ENCODE measurements at places on chromosomes 7 and 10.

DNA sequence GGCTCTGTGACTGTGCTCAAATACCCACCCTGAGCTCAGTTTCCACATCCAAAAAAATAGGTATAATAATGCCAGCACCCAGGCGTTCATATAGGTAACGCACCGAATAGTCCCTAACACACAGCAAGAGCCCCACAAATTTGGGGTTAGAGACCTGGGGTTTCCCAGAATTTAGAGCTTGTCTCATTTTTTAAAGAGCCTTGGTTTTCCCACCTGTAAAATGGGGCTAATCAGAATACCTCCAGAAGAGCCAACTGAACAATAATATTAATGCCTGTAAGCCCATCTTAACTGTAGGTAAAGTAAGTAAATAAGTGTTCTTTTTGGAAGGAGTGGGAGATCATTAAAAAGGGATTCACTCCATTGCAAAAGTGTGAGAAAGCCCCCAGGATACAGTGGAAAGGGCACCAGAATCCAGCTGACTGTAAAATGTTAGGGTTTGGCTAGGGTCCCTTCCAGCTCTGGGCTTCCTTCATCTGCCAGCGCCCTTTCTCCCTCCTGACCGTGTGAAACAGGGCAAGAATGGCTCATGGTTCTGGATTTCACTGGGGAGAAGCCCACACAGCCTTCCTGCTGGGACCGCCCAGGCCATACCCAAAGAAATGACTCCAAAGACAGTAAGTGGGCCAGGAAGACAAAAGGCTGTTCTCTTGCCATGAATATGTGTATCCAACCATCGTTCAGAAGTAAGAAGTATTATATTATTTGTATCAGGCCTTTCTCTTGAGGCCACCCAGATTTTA lies 2.1 kb downstream of the MTURN start:
- no peak for DNase-seq

DNA sequence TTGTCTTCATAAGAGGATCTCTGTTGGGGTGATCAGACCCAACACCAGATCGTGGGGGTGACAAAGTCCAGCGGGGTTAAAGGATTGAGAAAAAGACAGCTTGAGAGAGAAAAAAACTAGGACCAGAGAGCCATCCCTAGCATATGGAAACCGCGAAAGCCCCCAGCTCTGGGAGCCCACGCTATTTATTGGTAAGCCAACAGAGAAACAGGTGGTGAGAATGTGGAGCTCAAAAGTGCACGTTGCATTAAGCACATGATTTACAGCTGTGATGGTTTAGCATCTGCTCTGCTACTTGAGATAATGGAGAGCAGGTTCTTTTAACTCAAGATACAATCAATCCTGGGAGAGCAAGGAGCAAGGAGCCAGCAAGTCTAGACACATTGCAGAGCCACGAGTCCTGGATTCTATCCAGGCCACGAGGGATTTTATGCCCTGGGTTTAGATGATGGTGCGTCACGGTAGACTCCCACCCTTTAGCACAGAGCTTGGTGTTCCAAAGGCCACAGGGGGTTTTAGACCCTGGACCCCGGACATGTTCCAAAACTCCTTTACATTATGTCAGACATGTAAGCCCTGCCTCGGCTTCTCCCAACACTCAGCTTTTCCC lies 755.2 kb upstream of the SORCS1 start:
- no peak for DNase-seq

DNA sequence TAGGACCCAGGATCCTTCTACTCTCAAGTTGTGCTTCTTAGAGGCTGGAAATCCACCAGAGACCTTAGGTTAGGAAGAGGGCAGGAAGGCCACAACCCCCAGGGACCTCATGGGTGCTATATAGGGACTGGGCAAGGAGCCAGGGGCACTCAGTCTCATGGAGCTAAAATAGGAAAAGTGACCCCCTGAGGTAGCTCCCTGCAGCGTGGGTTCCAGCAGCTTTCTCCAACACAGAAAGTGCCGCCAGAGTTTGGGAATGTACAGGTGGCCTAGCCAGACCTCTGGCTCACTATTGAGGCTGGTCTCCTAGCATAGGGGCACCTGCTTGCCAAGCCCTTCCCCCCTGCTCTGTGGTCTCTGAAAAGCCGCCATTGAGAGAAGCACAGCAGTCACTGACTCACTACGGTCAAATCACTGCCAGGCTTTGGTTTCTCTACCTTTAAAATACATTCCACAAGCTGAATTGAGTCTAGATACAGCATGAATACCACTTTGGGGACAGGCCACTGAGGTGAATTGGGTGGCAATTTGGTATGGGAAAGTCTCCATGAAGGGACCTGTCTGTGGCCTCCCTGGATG lies 333.2 kb upstream of the PODXL start:
- no peak for DNase-seq

GRCh38 chr7:15669443-15670090 lies 16.9 kb downstream of the MEOX2 start:
- DNase-seq: no peak

- no peak for DNase-seq
These were observed 19.9 kb downstream of the ACTA2 start for GRCh38 chr10:88932539-88933256.

GRCh38 chr7:117195361-117196029 lies 127.4 kb downstream of the WNT2 start:
- DNase-seq: no peak

- DNase-seq: no peak
These were observed 303.9 kb downstream of the REEP3 start for GRCh38 chr10:63825111-63825510.

- DNase-seq: no peak
These were observed 440.4 kb upstream of the NRP1 start for GRCh38 chr10:33774857-33775256.

DNA sequence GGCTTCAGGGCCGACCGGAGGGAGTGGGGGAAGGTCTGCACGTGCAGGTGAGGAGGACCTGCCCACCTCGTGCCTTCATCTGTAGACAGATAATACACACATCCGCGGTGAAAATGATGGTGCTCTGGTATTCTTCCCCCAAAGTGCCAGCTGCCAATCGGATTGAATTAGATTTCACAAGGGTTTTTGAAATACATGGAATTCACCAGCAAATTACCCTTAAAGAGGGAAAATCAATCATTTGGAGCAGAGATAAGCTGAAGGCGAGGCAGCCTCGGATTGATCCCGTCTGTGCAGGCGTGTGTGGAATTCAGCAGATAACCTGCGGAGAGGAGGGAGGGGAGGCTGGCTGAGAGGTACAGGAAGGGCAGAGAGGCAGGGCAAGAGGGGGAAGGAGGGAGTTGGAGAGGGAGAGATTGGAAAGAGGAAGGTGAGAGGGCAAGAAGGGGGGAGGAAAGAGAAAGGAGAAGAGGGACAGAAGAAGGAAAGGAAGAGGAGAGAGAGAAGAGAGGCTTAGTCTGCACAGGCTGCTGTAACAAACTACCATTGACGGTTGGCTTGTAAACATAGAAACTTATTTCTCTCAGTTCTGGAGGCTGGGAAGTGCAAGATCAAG lies 84.2 kb downstream of the C10orf105 start:
- DNase-seq: no peak

- no peak for DNase-seq
These were observed 308.3 kb upstream of the IGFBP3 start for GRCh38 chr7:46229409-46229808.

- DNase-seq: no peak
These were observed 11.1 kb downstream of the ADIRF start for GRCh38 chr10:86979296-86979818.

DNA sequence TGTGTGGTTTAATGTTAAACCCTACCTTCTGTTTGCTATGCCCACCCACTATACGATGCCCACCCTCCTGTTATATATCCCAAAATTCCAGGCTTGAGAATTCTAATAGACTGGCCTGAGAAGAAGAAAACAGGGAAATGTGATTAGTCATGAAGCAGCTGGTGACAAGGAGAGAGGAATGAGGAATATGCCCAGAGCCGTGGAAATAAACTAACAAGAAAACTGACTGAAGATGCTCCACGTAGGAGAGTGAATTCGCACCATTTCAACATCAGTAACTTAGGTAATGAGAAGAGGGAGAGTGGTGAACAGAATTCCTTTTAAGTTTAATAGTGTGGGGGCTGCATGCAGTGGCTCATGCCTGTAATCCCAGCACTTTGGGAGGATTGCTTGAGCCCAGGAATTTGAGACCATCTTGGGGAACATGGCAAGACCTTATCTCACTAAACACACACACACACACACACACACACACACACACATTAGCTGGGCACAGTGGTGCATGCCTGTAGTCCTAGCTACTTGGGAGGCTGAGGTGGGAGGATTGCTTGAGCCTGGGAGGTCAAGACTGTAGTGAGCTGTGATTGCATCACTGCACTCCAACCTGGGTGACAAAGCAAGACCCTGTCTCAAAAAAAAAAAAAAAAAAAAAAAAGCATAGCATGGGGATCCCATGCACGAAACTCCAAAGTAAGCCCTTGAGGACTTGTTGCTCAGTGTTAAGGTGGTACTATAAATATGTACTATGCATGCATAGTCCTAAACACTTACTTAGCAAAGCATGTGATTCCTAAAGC lies 16.1 kb upstream of the SYPL1 start:
- no peak for DNase-seq

DNA sequence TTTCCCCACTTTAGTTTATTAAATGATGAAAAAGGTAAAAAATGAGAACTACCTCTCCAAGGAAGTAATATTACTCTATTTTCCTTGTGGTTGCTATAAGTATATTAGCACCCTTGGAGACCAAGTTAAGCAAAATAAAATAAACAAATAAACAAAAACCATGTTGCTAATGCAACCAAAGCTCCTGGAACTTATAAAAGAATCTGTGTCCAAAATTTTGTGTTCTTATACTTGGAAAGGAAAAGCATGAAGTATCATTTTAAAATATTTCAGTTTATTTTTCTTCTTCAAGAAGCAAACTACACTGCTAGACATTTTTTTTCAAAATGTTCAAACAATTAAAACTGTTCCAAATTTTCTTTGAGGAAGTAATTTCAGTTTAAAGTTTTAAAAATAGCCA lies 441.9 kb upstream of the LRRTM3 start:
- no peak for DNase-seq

DNA sequence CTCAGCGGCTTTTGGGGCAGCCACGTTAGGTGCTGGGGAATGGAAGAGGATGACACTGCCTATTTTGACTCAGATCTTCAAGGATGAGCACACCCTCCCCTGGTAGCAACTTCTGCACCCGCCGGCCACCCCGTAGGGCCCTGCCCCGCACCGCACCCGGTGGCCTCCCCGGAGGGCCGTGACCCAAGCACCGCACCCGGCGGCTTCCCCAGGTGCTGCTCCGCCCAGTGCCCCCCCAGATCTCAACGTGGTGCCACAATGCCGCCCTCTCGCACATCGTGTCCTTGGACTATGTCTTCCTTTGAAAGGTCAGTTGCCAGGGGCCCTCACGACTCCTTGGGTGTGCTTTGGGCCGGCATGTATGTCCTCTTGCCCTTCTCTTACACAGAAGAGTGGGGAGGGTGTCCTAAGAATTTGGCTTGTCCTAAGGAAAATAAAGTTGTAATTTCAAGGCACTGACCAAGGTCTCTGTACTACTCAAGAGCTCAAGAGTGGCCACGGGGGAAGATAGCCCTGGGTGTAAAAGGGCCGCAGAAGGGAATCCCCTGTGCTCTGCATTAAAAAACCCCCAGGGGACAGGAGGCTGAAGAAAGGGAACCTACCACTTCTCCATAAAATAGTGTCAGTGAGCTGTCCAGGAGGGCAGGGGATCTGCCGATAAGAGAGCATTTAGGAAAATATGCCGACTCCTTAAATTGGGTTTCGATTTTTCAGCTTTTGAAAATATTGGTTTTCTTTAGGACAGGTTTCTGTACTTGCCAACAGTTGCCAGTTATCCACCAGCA lies 1.6 kb upstream of the LANCL2 start:
- DNase-seq: no peak

GRCh38 chr10:16909271-16909767 lies 92.1 kb upstream of the RSU1 start:
- DNase-seq: no peak

GRCh38 chr10:83862723-83863122 lies 276.6 kb upstream of the GHITM start:
- DNase-seq: no peak

GRCh38 chr10:91711885-91712680 lies 79.2 kb upstream of the PPP1R3C start:
- DNase-seq: no peak

DNA sequence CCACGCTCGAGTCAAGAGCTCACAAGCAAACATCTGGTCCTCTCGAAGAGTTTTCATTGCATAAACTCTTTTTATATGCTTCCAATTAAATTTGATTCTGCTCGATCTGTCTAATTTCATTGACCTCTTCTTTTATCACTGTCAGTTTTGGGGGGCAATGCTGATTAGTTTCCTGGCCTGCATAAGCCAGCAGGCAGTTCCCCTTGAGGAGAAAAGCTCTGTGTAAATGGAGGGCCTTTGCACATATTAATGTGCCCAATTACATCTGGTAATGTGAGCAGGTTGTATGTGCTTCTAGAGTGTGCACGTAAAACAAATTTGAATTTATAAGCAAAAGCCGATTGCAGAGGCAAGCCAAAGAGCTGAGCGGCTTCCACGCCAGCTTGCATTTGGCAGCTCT lies 210.3 kb downstream of the ABCA13 start:
- no peak for DNase-seq

- DNase-seq: no peak
These were observed 543.1 kb downstream of the CNTNAP2 start for GRCh38 chr7:146659732-146660131.

All from stimulated activated CD4-positive, alpha-beta T cell treated with anti-CD3 and anti-CD28 coated beads, Interleukin-1b, Interleukin-23, amount 100 ng/mL, for 4 hours (primary cell).